AG08396 (cell line): ENCODE measurements at places on chromosomes 2 and 18.
A peak's percentile ranks its signal among the peaks of the same experiment; 100 is the strongest.

DNA sequence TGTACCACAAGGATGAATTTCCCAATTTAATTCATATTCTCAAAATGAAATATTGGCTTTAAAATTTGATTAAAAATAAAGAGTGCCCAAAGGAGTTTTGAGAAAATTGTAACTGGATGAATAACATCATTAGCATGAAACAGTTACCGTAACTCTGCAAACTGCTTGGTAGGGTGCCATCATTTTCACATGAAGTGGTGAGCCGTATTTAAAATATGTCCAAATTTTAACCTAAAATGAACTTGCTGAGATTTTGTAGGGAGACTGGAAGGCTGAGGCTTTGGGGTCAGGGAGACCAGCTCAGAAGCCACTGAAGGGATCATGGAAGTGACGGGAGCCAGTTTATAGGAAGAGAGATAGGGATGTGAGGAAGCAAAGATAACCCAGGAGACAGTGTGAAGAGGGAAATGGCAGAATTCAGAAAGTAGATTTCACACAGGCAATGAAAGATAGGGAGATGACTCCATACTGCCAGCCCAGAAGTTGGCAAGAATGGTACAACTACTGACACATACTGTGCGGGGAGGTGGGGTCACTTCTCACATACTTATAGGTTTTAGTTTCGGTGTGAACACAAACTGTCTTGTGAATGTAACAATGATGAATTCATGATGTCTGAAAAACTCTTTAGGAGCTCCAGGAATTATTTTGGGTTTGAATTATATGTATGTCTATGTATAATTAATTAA is 53.8 kb downstream of the EFEMP1 start:
- no peak for DNase-seq

DNA sequence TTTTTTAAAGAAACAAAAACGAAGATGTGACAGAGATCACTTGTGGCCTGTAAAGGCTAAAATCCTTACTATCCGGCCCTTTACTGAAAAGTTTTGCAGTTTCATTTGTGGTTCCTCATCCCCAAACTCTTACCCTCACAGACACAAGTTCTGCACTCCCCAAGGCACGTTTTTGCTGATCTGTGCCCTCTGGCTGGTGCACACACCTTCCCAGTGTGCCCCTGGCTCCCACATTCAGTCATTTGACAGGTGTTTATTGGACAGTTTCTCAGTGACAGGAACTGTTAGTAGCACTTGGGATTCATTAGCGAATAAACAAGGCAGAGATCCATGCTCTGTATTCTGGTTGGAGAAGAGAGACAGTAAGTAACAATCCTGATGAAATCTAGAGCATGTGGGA is 22.8 kb downstream of the ZAP70 start:
- no peak for DNase-seq

DNA sequence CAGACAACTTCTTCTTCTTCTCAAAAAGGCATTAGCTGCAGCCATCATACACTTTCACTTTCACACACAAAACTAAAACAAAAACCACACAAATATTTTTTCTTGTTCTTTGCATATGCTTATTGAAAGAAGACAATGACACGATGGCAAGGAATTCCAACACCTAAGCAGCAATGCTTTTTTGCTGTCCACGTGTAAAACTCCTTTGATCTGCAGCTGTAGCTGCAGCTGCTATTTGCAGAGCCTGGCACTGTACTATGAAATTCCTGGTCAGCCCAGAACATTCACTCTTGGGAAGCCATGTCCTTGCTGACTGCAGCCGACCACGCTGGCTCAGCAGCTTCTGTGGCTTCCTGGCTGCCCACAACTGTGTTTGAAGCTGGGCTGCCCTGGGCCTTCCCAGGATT is 316.2 kb downstream of the CDH2 start:
- peak; percentile 7 for DNase-seq

DNA sequence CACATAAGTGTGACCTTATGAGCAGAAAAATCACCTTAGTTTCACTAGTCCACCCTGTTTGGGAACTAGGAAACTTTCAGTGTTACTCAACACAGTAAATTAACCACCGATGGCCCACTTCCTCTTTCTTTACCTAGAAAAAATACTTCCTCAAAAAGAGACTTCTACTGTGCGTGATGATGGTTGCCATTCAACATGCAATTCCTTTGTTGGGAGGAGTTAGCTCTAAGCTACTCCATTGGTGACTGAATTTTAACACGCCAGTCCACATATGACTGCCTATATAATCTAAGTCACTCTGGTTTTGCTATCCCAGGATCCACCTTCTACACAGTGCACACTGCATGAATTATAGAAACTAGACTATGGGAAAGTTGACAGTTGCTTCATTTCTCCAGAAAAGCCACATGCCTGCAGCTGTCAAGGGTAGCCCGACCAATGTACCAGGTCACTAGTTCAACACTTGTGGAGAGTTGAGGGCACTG is 47.8 kb upstream of the REG3G start:
- DNase-seq = no peak

DNA sequence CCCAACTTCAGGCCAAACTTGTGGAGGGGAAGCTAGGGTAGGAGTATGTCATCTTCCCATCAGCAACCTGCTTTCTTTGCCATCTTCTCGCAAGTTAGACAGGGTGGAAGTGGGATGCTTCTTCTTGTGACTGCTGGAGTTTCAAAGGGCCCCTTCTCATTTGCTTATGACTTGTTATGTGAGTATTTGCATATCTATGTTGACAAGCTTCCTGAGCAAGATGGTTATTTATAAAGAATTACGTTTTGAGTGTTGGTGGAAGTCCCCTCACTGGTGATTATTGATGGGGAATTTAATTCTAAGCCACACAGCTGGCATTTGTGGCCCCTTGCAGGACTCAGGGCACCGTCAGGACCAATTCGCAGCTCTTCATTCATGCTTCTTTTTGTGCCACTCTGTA is 791.0 kb downstream of the LRRTM4 start:
- no peak for DNase-seq

DNA sequence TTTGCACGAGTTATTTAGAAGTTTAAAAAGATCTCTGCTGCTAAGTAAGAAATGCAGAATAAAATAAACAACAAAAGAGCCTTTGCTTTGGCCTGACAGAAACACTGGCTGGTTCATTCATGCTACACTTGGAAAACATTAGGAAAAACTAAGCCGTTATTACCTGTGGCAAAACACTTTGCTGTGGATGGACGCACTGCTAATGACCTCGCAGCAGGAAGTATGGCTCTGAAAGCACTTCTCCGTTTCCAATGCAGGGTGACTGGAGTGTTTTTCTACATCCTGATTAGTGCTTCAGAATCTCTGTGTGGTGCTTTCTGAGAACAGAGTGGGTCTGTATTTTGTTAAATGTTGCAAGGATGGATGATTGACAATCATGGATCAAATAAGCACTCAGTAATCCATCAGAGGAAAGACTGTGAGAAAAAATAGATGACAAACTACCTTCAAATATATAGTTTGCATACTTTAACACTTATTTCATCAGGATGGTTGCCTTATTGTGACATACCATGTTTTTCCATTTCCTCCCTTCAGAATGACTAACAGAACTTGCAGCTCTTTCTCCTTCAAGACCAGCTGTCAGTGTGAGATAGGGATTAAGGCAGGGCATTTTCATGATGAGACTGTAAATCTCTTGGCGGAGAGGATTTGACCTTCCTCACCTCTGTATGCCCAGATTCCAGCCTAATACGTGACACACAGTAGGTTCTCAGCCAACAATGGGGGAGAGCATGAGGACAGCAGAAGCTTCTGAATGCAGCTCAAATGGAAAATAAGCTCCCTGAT is 38.0 kb downstream of the LINC00305 start:
- no peak for DNase-seq

GRCh38 chr2:85063981-85064599 is 69.1 kb upstream of the TCF7L1 start:
- no peak for DNase-seq

DNA sequence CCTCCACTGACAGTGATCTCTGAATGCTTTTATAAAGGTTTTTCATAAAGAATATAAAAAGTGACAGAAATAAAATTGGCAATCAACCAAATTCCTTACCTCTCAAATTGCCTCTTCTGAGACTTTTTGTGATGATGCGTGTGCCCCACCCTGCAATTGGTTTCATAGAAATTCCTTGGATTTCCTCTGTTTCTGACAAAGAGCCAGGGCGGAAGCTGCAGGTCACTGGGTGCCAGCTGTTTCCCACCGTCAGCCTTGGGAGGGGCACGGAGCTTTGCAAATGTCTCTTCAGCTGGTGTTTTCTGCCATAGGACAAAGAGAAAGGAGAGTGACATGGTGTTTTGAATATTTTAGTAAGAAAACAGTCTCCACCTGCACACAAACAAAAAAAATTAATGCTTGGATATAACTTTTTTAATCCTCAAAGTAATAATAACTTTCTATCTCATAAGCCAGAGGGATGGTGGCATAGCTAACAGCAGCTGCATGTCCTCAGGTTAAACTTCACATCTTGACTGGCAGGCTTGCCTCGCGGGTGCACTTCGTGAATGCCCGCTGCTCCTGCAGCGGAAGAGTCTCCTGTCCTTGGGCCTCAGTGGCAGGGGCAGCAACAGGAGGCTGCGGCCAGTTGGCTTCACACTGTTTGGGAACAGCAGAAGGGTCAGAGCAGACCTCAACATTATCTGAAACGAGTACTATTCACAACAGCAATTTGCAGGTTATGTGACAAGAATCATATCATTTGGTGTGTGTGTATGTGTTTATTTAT is 24.7 kb downstream of the AGAP1 start:
- no peak for DNase-seq

- no peak for DNase-seq
Measured at GRCh38 chr2:178829981-178830380, 22.8 kb upstream of the TTN start.

- DNase-seq = no peak
Measured at GRCh38 chr18:75491361-75491760, 63.9 kb upstream of the SMIM21 start.

DNA sequence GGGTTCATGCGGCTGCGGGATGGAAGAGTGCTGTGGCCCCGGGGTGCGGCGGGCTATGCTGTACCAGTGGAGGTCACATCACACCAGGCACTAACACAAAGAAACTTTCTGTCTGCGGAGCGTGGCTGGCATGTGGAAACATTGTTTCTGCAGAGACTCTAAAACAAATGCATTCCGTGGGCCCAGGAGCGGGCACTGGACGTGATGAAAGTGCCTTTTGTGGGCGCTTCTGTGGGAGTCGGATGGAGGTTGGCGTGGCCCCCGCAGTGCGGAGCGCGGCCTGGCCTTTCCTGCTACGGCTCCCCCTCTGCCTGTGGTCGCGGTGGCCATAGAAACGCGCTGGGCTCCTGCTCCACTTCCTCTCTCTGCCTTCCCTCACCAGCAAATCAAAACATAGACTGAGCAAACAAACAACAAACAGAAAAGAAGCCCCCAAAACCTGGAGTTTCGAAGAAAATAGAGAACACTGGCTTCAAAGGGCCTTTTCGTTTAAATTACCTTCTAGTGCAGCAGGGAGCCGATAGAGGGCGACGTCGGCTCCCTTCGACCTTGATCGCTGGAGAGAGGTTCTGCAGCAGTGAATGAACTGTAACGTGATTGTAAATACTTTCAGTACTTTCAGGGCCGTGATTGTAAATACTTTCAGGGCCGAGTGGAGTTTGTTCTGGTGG is 51.4 kb downstream of the KIF5C start:
- DNase-seq = peak; percentile 50

GRCh38 chr2:113160962-113161361 is 12.8 kb upstream of the PSD4 start:
- DNase-seq = no peak

DNA sequence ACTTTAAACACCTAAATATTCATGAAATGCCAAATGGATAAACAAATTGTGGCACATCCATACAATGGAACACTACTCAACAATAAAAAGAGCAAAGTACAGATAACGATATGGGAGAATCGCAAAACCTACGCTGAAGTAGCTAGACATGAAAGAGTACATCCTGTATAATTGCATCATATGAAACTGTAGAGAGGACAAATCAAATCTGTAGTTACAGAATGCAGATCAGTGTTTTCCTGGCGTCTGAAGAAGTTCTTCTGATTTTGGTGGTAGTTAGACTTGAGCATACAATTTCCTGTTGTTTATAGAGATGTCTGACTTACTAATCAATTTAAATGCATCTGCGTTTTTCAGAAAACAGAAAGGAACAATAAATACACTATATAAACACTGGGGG is 394.4 kb downstream of the SOCS6 start:
- DNase-seq = no peak

DNA sequence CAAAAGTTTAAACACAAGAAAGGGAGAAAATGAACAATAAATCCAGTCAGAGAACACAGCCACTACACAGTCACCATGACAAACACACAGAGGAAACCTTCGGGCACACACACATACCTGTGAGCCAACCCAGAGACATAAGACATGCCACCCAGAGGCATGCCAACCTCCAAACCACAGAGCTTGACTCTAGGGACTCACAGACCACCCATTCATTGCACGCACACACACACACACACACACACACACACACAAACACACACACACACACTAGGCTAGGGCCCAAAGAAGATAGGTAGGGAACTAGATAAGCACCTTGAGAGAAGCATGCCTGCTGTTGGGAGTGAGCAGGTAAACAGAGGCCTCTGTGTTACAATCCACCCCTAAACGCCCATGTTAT is 9.1 kb downstream of the SIX3 start:
- DNase-seq = no peak

GRCh38 chr2:205640716-205641115 is 41.6 kb upstream of the NRP2 start:
- DNase-seq = no peak

DNA sequence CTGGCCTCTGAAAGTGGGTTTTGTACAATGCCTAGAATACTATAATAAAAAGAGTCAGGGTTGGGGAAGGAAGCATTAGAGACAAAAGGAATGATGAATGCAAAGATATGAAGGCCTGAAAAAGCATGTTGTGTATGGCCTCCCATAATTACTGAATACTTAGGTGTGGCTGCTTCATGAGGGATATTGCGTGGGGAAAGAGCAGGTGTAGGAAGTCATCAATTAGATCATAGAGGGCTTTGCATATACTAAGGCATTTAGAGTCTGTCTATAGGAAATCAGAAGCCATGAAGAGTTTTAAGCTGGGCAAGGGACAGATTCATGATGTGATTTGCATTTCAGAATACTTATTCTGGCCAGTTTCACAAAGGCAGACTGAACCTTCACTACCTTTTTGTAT is 48.2 kb downstream of the NCOA1 start:
- no peak for DNase-seq

DNA sequence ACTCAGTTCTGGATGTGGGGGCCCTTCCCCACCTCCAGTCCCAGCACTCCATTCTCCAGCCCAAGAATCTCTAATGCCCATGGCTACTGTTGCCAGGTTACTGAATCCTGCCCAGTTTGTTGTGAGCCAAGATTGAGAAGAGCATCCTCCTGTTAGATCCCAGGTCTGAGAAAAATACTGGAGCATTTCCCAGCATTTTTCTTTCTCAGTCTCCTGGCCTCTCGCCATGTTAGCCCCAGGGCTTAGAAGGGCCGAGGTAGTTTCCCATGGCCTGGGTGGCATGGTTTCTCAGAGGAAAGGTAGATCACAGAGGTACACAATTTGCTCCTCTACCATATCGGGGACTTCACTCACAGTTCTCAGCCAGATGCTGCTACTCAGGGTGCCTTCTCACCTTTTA is 135.7 kb downstream of the OTX1 start:
- no peak for DNase-seq

- DNase-seq = no peak
Measured at GRCh38 chr2:17849275-17849674, 29.2 kb upstream of the KCNS3 start.

GRCh38 chr2:205187731-205188130 is 494.6 kb upstream of the NRP2 start:
- no peak for DNase-seq

- no peak for DNase-seq
Measured at GRCh38 chr18:5841518-5841917, 53.8 kb downstream of the TMEM200C start.
